Tibial nerve (tissue), 4 donors: ENCODE measurements at places on chromosomes 1 and 21.

DNA sequence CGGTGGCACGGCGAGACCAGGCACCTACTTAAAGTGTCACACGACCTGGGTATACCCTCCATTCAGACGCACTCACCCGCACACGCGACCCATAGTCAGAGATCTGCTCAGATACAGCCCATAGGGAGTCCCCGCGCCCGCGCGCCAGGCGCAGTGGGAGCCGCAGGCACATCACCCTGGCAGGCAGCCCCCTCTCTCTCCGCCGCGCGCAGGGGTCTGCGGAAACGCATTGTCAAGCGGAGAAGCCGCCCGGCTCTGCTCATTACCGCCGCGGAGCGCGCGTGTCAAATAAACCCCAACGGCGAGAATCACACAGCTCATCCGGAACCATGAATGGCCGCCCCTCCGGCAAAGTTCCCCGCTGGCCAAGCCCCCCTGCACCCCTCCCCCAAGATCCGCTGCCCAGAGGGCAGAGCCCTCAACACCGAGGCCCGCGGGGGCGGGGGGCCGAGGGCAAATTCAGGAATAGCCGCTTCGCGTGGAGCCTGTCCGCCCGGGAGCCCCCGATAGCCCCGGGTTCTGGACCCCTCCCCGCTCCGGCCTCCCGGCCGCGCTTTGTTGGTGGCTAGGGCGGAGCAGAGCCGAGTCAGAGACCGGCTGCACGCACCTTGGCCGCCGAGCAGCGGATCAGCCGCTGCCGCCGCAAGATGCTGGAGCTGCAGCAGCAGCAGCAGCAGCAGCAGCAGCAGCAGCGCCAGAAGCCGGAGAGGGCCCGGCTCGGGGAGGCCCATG is 522 bp downstream of the LRP8 start:
- no peak for DNase-seq

DNA sequence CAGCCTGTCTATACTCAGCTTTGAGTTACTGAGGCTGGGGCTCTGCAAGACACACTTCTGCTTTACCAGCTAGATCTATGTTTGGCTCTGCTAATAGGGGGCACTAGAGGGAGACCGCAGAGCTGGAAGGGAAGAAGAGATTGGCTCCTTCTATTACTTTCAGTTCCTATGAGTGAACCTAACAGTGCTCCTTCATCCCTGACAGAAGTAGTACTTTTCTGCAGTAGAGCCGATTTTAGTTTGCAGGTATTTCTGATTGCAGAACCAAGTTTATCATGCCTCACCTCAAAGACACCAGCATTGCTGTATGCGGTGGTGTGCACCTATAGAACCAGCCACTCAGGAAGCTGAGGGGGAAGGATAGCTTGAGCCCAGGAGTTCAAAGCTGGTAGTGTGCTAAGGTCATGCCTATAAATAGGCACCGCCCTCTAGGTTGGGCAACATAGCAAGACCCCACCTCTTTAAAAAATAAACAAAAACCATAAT is 5.7 kb upstream of the ZDHHC18 start:
- no peak for DNase-seq

DNA sequence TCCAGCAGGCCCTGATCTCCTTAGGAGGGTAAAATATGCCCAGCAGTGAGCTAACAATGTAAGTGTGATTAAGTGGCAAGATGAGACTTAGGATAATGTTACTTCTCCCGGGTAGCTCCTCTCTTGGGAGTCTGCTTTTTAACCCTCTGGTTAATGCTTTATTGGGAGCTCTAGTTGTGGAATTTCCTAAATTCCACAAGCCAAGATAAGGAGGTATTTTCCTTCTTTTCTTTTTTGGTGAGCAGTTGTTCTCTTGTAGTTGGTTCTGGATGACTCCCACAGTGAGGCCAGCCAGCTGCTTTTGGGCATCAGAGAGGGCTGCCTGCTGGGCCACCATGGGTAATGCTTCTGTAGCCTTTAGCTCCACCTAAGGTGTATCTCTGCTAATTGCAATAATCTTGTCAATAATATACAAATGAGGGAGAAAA is 19.3 kb downstream of the C1orf52 start:
- no peak for DNase-seq

DNA sequence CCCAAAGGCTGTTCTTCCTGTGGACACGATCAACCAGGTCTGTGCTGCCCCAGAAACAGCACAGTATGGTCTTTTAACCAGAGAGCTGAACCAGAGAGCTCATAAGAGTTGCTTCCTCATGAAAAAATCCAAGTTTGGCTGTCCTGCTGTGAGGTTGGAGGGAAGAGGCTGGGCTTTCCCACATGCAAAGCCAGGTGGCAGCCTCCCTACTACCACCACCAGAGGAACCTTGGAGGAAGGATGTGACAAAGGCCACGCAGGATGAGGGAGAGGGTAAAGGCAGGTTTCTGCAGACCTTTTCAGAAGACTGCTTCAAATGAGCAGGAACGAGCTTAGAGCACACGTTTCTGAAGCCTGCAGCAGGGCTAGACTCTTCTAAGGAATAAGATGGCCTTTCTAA is 27.1 kb downstream of the FAM78B start:
- DNase-seq = no peak

DNA sequence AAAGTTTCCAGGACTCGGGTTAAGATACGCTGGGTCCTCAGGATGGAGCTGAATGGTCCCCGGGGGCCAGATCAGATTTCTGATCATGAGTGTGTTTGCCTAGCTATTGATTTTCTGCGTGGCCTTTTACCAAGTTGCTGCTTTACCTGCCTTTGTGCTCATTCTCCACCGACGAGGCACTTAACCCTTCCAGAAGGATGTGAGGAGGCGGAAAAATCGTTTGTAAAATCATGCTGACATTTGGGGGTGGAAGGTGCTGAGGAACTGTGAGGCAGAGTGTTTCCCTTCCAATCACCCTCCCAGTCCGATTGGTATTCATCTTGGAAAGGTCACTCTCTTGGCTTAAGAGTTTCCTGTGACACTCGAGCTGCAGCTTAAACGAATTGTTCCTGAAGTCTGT is 337.1 kb upstream of the KAZN start:
- DNase-seq = no peak

DNA sequence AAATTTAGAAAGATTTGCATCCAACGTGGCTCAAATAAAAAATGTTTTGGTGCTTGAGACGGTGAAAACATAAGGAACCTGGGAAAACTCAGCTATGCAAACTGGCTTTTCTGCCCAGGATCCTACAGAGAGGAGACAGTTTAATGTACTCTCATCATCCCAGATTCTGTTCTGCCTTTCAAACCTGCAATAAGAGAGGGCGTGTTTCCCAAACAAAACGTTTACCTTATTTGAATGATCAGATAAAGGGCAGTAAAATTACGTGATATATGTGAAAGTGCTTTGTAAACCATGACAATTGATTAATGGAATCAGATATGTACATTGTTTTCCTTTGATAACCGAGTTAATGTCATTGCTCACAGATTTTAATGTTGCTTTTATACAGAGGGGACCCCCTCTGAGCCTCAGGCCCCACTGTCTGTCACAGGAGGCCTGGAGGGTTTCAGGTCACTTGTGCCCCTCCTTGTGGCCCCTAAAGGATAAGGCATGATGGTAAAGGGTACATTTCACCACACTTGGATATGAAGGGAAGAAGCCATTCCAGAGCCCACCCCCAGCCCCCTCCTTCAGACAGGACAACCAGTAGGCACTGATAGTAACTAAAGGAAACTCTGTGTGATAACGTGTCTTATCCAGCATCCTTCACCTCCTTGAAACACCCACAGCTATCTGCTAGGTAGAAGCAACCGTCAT is 157.6 kb downstream of the EDEM3 start:
- no peak for DNase-seq

GRCh38 chr1:209191262-209191634 is 392.3 kb upstream of the CAMK1G start:
- DNase-seq = no peak

GRCh38 chr21:41897047-41897669 is 18.0 kb upstream of the PRDM15 start:
- DNase-seq = no peak

GRCh38 chr1:11238311-11238710 is 24.0 kb downstream of the MTOR start:
- DNase-seq = no peak

- DNase-seq = peak; percentile 38
Measured at GRCh38 chr1:66981679-66982078, 56.9 kb downstream of the MIER1 start.

- no peak for DNase-seq
Measured at GRCh38 chr1:54244655-54245054, 44.7 kb downstream of the MRPL37 start.

DNA sequence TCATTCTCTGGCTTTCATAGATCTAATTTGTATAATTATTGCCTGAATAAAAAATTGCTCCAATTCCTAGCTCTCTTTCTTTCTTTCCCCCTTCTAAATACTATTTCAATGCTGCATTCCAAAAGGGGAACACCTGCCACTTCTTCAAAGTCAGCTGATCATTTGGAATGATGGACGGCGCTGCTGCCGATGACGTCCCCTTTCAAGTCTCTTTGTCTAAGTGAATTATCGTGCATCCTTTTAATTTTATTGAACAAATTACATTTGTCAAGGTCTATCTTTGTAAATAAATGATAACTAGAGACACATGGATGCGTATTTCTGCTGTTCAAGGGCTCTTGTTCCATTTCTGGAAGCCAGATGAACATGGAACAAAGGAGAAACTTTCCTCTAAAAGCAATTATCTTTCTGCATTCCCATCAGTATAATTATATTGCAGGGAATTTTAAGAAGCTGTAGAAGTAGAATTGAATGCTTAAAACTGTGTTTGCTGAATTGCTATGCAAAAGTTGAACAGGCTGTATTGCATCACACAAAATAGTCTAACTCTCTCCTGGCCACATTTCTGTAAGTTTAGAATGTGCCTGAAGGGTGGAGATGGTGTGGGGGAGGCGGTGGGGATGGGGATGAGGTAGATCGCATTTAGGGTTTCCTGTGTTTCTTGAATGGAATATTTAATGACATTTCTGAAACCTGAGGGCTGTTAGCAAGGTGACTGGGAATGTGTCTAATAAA is 191.9 kb upstream of the LMO4 start:
- DNase-seq = no peak

GRCh38 chr1:6128276-6129081 is 51.6 kb downstream of the CHD5 start:
- DNase-seq = no peak

DNA sequence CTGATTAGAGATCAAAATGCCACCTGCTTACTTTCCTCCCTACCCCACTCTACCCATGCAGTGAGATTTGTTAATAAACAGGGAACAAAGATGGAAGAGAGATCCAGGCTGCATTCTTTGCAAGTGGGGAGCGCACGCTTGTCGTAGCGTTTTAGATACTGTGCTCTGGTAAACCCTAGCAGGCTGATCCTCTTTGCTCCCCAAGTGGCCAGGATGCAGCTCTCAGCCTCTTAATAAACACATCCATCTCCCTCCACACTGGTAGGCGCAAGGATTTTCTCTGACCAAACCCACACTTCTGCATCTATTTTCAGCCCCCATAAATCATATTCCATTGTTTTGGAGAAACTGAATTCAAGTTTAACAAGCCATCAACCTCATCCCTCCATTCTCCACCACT is 2.9 kb downstream of the PGBD5 start:
- no peak for DNase-seq

DNA sequence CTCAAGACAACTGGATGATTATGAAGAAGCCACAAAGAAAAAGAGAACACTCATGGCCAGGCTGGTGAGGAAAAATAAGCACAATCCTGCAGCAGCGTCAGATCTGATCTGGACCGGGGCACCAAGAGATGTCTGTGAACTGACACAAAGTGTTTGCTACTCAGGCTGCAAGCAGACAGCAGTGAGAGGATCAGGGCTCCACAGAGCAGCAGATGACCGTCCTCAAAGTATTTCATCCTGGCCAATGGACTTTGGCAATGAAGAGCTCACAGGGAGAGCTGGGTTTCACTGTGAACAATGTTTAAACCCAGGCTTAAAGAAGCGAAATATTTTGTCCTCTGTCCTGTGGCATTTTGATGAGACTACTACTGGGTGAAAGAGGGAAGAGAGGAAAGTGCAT is 299.2 kb downstream of the GPATCH2 start:
- DNase-seq = no peak

GRCh38 chr1:153306303-153307220 is 6.2 kb downstream of the PGLYRP3 start:
- DNase-seq = no peak

GRCh38 chr1:44284184-44284583 is 70.9 kb downstream of the ERI3 start:
- DNase-seq = no peak

DNA sequence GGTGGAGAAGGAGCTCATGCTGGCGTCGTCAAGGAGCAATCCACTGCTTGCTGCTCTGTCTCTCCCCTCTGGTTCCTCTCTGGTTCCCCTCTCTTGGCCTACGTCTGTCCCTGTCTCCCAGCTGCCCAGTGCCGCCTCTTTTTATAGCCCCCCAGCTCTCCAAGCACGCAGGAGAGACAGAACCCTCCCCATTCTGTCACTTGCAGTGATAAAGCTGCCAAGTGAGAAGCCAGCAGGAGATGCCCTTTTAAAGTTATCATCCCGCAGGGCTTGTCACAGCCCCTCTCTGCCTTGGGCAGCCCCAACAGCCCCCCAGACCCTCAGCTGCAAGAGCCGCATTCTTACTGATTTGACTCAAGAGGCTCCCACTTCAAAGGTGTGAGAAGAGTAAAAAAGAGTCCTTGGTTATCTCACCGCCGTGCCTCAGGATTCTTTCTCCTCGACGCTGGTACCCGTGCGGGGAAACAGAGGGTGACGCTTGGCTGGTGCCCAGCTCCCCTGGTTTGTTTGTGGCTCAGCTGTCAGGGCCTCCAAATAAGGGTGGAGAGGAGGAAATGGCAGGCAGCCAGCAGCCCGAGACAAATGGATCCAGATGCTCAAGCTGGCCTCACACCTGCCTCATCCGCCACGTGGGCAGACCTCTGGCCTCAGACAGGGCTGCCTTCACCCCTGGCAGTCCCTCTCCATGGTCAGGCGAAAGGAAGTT is at the start of gene NPPA:
Gene NPPA, minus strand, starts transcription at position 117 of the 706 bp plus-strand sequence. Its CDS starts 99 bp downstream, at position 18.
- DNase-seq = no peak

GRCh38 chr1:57727121-57727520 is 303.3 kb upstream of the DAB1 start:
- DNase-seq = no peak

DNA sequence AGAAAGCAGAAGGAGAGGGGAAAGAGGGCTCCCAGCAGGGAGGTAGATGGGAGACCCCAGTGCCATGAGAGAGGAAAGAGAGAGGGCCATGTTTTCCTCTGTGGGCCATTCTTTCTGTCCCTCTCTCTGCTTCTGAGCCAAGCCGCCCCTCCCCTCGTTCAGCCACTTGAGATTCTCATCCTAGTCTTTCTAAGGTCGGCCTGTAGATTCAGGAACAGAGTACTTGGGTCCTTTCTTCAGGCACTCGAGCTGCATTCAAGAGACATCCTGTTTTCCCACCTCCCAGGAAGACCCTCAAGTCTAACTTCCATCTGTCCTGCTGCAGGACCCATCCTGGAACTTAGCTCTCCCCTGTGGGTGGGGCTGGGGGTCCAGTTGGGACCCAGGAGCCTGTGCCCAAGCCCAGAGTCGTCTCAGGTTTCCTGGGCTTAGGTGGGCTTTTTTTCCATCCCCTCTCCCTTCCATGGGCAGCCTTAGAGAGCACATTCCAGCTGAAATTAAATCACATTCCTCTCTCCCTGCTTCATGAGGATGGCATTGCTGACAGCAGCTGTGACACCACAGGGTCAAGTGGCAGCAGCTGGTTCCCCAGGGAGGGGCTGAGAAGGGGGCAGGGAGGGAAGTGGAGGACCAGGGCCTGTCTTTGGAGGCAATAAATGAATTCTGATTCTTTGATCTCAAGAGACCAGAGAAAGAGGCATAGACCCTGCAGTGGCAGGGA is 13.0 kb downstream of the NES start:
- DNase-seq = no peak
